ENCODE measurements at places on chromosomes 1 and 21. TPM values are rescaled to one million over a fixed set of nuclear protein-coding genes. Genes with fewer than 3 reads are reported as not detected.

Gene MATN1
- under 0.01 TPM for total RNA-seq

Gene B3GALT2
- 2.1 TPM for total RNA-seq

GRCh38 chr1:203467550-203467921 lies 8.1 kb upstream of the PRELP start:
- H3K36me3 ChIP-seq, result no peaks in the 10 kb centered on the region
- DNase-seq, result no peak
- no peak overlapping the region for H3K27ac ChIP-seq
- H3K4me1 ChIP-seq, result peaks cover 27% of the 10 kb centered on the region
- H3K27me3 ChIP-seq, result no peaks in the 10 kb centered on the region

Gene CNR2
- not detected for total RNA-seq

DNA sequence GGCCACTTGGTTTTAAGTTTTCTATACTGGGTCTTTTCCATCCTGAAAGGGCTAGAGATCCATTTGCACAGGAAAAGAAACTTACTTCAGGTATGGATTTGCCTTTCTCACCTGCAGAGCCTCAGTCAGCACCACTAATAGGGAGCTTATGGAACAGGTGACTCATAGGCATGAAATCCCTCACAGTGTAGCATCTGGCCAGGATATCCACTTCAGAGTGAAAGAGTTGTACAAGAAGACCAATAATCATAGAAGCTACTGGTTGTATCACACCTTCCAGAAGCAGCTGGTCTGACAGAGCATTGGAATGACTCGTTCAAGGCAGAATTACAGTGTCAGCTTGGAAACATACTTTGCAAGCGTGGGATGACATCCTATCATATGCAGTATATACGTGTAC lies 26.3 kb upstream of the SYT14 start:
- no peaks in the 10 kb centered on the region for H3K27me3 ChIP-seq
- H3K36me3 ChIP-seq, result no peaks in the 10 kb centered on the region
- H3K27ac ChIP-seq, result no peak overlapping the region
- DNase-seq, result no peak

Gene CELF3
- not detected for total RNA-seq

DNA sequence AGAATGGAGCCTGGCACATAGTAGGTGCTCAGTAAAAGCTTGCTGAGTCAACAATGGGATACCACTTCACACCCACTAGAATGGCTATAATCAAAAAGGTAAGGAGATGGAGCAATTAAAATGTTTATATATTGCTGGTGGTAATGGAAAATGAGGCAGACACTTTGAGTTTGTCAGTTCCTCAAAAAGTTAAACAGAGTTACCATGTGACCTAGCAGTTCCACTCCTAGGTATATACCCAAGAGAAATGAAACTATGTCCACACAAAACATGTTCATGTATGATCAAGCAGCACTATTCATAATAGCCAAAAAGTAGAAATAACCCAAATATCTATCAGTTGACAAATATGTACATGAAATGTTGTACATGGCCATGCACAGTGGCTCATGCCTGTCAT lies 74.8 kb upstream of the ECE1 start:
- H3K27ac ChIP-seq, result no peak overlapping the region
- DNase-seq, result no peak
- H3K36me3 ChIP-seq, result no peaks in the 10 kb centered on the region
- no peaks in the 10 kb centered on the region for H3K27me3 ChIP-seq
- no peaks in the 10 kb centered on the region for H3K4me1 ChIP-seq

- no peak overlapping the region for H3K4me3 ChIP-seq
- no peaks in the 10 kb centered on the region for H3K4me1 ChIP-seq
- H3K27ac ChIP-seq, result no peak overlapping the region
- H3K27me3 ChIP-seq, result no peaks in the 10 kb centered on the region
Measured at GRCh38 chr1:9573723-9574122, 15.0 kb upstream of the TMEM201 start.

DNA sequence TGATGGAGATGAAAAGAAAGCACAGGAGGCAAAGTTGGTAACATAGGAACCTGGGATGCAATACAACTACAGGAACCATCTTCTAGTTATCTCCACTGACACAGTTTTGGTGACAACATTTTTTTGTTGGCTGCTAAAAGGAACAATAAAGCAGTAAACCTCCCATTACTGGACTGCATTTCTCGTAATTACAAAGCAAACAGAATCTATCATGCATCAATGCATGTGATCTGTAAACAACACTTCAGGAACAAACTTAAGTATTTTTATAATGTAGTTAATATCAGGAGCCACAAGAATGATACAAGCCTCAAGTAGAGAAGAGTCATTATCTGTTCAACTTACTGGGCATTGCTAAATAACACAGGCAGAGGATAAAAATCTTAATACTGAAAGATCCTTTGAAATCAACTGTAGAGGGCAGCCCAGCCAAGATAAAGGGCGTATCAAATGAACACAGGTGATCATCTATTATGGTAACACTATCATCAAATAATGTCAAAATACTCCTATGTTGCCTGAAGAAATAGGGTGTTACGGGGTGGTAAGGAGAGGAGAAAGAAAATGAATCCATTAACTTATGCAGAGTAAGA lies 193.3 kb downstream of the EIF4G3 start:
- H3K4me1 ChIP-seq, result peaks cover 6% of the 10 kb centered on the region
- H3K4me3 ChIP-seq, result no peak overlapping the region
- H3K27me3 ChIP-seq, result no peaks in the 10 kb centered on the region
- no peak overlapping the region for H3K27ac ChIP-seq
- DNase-seq, result peak; percentile 48

- H3K4me3 ChIP-seq, result no peak overlapping the region
- H3K36me3 ChIP-seq, result no peaks in the 10 kb centered on the region
- peaks cover 6% of the 10 kb centered on the region for H3K27me3 ChIP-seq
- no peak overlapping the region for H3K27ac ChIP-seq
- H3K4me1 ChIP-seq, result no peaks in the 10 kb centered on the region
Measured at GRCh38 chr1:228835911-228836310, 100.6 kb downstream of the RHOU start.

Gene OR10Z1
- not detected for total RNA-seq

Gene PLCH2
- not detected for total RNA-seq

DNA sequence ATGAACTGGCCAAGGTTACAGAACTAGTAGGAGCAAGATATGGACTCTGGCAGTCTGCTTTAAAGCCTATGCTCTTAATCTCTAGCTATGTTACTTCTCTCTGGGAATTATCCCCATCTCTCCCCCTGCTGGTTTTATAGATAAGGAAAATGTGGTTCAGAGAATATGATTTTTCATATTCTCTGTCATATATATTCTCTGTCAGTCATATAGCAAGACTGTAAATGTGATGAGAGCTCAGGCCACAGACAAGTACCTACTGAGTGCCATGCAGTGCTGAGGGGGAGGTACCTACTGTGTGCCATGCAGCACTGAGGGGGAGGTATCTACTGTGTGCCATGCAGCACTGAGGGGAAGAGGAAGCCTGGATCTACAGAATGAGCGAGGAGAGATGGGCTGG lies 220.3 kb upstream of the FGGY start:
- H3K36me3 ChIP-seq, result no peaks in the 10 kb centered on the region
- H3K27ac ChIP-seq, result no peak overlapping the region

Gene MANEAL
- 0.36 TPM for total RNA-seq
